ENCODE measurements at places on chromosomes 12 and 14. TPM values are rescaled to one million over a fixed set of nuclear protein-coding genes. Genes with fewer than 3 reads are reported as not detected.

- no peaks in the 10 kb centered on the region for H3K27me3 ChIP-seq
- H3K36me3 ChIP-seq = no peaks in the 10 kb centered on the region
- no peaks in the 10 kb centered on the region for H3K4me1 ChIP-seq
- H3K27ac ChIP-seq = no peak overlapping the region
- H3K4me3 ChIP-seq = no peak overlapping the region
- DNase-seq = no peak
Measured at GRCh38 chr12:43320281-43320680, 231.7 kb downstream of the ADAMTS20 start.

GRCh38 chr12:106042037-106042436 is 96.7 kb downstream of the NUAK1 start:
- no peak overlapping the region for H3K4me3 ChIP-seq
- H3K27ac ChIP-seq = no peak overlapping the region
- no peaks in the 10 kb centered on the region for H3K36me3 ChIP-seq
- H3K27me3 ChIP-seq = no peaks in the 10 kb centered on the region
- no peaks in the 10 kb centered on the region for H3K4me1 ChIP-seq
- no peak for DNase-seq

SMIM41 gene
- total RNA-seq = not detected

DNA sequence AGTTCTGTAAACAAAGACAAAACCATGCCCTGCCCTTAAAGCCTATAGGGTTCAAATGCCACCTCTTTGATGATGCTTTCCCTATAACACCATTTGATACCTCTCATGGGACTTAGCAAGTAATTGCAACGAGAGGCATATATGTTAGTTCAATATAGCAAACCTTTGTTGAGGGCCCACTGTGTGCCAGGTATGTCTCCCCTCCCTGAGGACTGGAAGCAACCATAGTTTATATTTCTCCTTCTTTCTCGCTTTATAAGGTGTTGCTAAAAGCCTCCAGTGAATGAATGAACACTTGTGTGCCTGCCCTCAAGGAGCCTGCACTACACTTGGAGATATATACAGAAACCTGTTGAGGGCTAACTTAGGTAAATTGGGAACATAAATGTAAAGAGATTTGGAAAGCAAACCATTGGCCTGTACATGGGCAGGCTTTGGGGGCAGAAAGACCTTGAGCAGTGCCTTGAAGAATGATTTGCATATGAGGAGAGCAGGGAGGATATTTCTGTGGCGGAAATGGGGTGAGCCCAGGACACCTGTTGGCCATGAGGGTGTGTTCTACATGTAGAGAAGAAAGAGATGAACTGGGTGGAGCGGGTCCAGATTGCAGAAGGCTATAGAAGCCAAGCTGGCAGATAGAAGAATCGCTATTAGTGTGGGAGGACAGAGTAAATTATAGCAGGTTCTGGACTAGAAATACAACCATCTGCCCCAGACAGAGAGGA is 1.8 kb upstream of the CKAP4 start:
- DNase-seq = peak; percentile 29
- H3K27me3 ChIP-seq = peaks cover 22% of the 10 kb centered on the region
- peaks cover 7% of the 10 kb centered on the region for H3K4me1 ChIP-seq
- no peaks in the 10 kb centered on the region for H3K36me3 ChIP-seq
- H3K4me3 ChIP-seq = no peak overlapping the region

DNA sequence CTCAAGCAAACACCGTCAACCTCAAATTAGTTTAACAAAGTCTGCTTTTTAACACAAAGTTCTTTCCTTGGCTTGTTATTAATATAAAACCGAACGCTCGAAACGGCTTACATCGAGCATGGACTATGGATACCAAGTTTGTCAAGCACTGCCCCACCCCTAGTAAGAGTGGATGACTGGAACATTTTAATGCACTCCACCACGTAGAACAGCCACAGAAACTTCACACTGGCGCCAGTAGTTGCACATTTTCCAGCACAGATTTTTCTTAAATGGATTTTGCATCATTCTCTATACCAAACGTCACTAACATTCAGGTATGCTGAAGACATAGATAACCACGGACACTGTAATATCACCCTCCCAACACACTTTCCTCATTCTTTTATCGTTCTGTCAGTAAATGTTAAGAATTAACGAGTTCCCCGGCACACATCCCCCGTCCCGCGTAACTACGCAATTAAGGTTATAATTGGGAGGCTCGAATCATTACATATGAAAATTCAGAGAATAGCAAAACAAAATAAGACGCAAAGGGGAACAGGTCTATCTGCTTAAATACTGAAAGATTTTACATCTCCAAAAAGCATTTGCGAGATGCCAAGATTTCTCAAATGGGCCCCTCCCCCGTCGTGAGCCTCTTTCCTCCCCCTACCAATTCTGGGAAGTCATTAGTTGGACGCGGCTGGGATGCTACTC is 990 bp downstream of the FERMT2 start:
- no peak for DNase-seq
- H3K4me3 ChIP-seq = peak overlapping the region; percentile 83
- peaks cover 65% of the 10 kb centered on the region for H3K27me3 ChIP-seq
- H3K36me3 ChIP-seq = no peaks in the 10 kb centered on the region
- no peak overlapping the region for H3K27ac ChIP-seq

GRCh38 chr14:102262929-102263462 is 42.0 kb downstream of the MOK start:
- H3K4me3 ChIP-seq = no peak overlapping the region
- DNase-seq = no peak
- no peak overlapping the region for H3K27ac ChIP-seq
- H3K4me1 ChIP-seq = no peaks in the 10 kb centered on the region
- H3K27me3 ChIP-seq = no peaks in the 10 kb centered on the region

TMCC3 gene
- 0.29 TPM for total RNA-seq

DNA sequence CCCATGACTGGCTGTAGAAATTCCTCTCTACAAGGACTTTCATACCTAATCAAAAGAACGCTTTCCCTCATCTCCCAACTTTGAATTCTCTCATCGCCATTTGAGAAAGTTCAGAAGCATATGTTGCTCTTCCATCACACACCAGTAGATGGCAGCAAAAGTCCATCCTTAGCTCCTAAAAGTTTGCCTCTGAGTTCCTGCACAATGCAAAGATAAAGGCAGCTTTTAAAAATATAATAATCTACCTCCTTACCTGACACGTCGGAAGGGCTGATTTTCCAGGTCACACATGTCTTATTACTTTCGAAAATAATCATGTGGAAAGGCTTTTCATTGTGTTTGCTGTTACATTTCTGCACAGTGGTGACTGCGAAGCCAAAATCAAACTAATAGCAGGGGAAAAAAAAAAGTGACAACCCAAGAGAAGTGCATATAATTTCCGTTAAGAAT is 456.7 kb upstream of the SEL1L start:
- H3K36me3 ChIP-seq = no peaks in the 10 kb centered on the region
- DNase-seq = peak; percentile 49
- H3K27ac ChIP-seq = no peak overlapping the region
- H3K4me3 ChIP-seq = no peak overlapping the region
- peaks cover 1% of the 10 kb centered on the region for H3K4me1 ChIP-seq

DNA sequence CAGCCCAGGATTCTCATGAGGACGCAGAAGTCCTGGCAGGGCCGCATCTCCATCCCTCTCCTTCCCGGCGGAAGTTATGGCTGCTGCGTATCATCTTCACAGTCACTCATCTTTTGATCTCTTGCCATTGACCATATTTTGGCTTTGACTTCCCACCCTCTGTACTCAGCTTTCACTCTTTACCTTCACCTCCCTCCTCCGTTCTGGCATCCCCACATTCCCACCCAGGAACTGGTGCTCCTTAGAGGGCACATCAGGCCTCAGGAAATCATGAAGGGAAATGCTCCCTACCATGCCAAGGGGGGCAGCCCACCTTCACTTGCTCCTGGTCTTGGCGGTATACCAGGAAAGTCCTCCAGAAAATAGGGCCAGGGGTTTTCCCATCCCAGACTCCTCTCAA is 1.3 kb downstream of the TEX52 start:
- H3K4me3 ChIP-seq = no peak overlapping the region
- H3K27ac ChIP-seq = no peak overlapping the region
- peaks cover 2% of the 10 kb centered on the region for H3K4me1 ChIP-seq
- DNase-seq = no peak
- peaks cover 9% of the 10 kb centered on the region for H3K36me3 ChIP-seq
- H3K27me3 ChIP-seq = no peaks in the 10 kb centered on the region

GRCh38 chr12:1716911-1717310 is 26.0 kb downstream of the ADIPOR2 start:
- H3K27me3 ChIP-seq = no peaks in the 10 kb centered on the region
- no peak overlapping the region for H3K27ac ChIP-seq
- no peak overlapping the region for H3K4me3 ChIP-seq
- H3K4me1 ChIP-seq = peaks cover 22% of the 10 kb centered on the region
- H3K36me3 ChIP-seq = peaks cover 40% of the 10 kb centered on the region

HOXC12 gene
- total RNA-seq = not detected

GRCh38 chr12:128940974-128941373 is 87.7 kb downstream of the GLT1D1 start:
- H3K27me3 ChIP-seq = no peaks in the 10 kb centered on the region
- H3K27ac ChIP-seq = no peak overlapping the region
- no peak for DNase-seq
- no peaks in the 10 kb centered on the region for H3K36me3 ChIP-seq
- no peaks in the 10 kb centered on the region for H3K4me1 ChIP-seq

GRCh38 chr12:123251403-123252076 is 18.3 kb downstream of the MTRFR start:
- peaks cover 51% of the 10 kb centered on the region for H3K36me3 ChIP-seq
- no peak for DNase-seq
- H3K4me1 ChIP-seq = peaks cover 28% of the 10 kb centered on the region
- no peak overlapping the region for H3K4me3 ChIP-seq

OTX2 gene
- not detected for total RNA-seq

DNA sequence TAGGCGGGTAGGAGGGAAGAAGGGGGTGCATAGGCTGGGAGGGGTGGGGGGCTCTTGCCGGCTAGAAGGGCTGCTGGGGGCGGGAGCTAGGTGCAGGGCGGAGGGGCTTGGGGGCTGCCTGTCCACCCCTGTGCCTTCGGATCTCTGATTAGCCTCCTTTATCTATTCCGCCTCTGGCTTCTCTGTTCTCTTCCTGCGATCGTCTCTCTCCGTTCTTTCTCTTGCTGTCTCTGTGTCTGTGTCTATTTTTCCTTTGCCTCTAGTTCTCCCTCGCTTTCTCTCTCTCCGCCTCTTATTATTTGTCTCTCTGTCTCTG is 166.7 kb upstream of the LHX5 start:
- no peak overlapping the region for H3K4me3 ChIP-seq
- no peak overlapping the region for H3K27ac ChIP-seq
- H3K27me3 ChIP-seq = peaks cover 24% of the 10 kb centered on the region
- H3K36me3 ChIP-seq = no peaks in the 10 kb centered on the region

PSME2 gene
- 623 TPM for total RNA-seq

- H3K27me3 ChIP-seq = peaks cover 37% of the 10 kb centered on the region
- no peak overlapping the region for H3K4me3 ChIP-seq
- no peak overlapping the region for H3K27ac ChIP-seq
- no peak for DNase-seq
Measured at GRCh38 chr14:72332871-72333270, 400.6 kb downstream of the RGS6 start.

DNA sequence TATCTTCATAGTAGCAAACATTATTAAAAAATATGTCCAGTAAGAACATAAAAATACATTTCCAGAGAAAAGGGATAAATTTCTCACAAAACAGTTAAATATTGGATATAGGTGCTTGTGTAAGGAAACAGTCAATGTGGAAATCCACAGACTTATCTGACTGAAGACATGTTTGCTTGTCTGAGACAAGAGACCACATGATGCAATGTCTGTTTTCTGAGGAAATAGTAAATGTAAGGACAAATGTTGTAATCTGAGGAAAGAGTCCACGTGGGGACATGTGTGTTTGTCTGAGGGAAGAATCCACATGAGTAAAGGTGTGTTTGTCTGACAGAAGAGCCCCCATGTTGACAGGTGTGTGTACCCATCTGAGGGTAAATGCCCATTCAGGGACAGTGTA is 1093.2 kb downstream of the TMEM121 start:
- no peaks in the 10 kb centered on the region for H3K36me3 ChIP-seq
- H3K4me3 ChIP-seq = no peak overlapping the region
- no peak overlapping the region for H3K27ac ChIP-seq

GRCh38 chr12:46627686-46628085 is 198.1 kb downstream of the SLC38A4 start:
- no peak overlapping the region for H3K27ac ChIP-seq
- H3K4me1 ChIP-seq = peaks cover 2% of the 10 kb centered on the region
- H3K36me3 ChIP-seq = no peaks in the 10 kb centered on the region
- H3K27me3 ChIP-seq = no peaks in the 10 kb centered on the region

- no peak overlapping the region for H3K27ac ChIP-seq
- H3K36me3 ChIP-seq = no peaks in the 10 kb centered on the region
- H3K4me3 ChIP-seq = no peak overlapping the region
- no peak for DNase-seq
- H3K27me3 ChIP-seq = peaks cover 22% of the 10 kb centered on the region
Measured at GRCh38 chr12:124174451-124175348, 120.2 kb upstream of the RFLNA start.

ZFHX2 gene
- total RNA-seq = 1.8 TPM

OR4N2 gene
- not detected for total RNA-seq

- H3K27ac ChIP-seq = no peak overlapping the region
- peaks cover 10% of the 10 kb centered on the region for H3K4me1 ChIP-seq
- DNase-seq = no peak
- no peak overlapping the region for H3K4me3 ChIP-seq
Measured at GRCh38 chr12:106309671-106310505, 7.4 kb downstream of the TCP11L2 start.

GRCh38 chr12:107019546-107019945 is 32.6 kb upstream of the MTERF2 start:
- no peak overlapping the region for H3K27ac ChIP-seq
- H3K27me3 ChIP-seq = no peaks in the 10 kb centered on the region
- peaks cover 10% of the 10 kb centered on the region for H3K36me3 ChIP-seq
- no peaks in the 10 kb centered on the region for H3K4me1 ChIP-seq

MIPOL1 gene
- not detected for total RNA-seq

RPL36AL gene
- total RNA-seq = 248 TPM

PPP1R1A gene
- total RNA-seq = not detected

DNA sequence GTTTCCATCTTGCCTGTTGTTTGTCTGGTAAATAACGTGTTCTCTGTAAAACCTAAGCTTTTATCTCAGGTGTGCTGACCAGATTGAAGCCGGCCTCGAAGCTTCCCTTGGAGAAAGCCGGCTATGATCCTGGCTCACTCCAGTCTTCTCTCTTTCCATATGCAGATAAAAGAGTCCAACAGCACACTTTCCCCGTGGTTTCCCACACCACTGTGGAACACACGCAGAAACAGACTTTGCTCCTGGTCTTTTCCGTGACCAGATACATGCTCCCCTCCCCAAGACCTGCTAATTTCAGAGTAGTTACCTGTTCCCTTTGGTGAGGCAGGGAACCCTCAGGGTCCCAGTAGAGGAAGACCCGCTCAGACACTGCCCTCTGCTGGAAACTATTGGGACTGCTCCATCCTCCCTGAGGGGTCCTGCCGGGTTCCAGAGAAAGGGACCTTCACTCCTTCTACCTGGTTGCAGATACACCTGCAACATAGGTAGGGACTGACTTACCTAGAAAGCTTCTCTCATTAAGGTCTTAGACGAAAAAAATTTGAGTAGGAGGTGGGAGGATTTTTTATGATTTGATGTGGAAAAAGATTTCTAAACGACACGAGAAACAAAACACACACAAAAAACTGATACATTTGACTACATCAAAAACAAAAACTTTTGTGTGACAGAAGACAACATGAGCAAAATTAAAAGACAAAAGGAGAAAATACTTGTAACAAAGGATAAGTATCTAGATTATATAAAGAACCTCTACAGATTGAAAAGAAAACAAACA is 415.4 kb upstream of the CCDC196 start:
- H3K4me3 ChIP-seq = no peak overlapping the region
- H3K27me3 ChIP-seq = peaks cover 13% of the 10 kb centered on the region
- DNase-seq = peak; percentile 73

CCDC175 gene
- total RNA-seq = not detected
